ENCODE measurements at places on chromosomes 2 and 18.

DNA sequence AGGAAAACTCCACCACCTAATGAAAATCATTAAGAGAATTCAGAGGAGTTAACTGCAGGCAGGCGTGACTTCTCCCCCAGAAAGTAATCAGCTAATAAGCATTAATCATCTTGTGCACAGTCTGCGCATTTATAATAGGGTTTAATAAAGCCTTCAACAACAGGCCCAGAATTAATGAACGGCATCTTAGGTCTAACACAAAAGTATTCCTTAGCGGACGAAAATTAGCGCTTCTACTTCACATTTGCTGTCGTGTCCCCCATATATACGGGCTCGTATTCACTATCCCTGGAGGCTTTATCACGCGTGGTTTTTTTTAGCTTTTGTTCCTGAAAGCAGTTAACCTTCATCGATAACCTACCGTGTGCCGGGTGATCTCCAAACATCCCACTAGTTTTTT lies 1.8 kb downstream of the ATP8B1 start:
- DNase-seq: no peak

GRCh38 chr2:35443087-35443486 lies 912.5 kb upstream of the CRIM1 start:
- no peak for DNase-seq

GRCh38 chr18:55105873-55106272 lies 146.6 kb upstream of the CCDC68 start:
- no peak for DNase-seq

DNA sequence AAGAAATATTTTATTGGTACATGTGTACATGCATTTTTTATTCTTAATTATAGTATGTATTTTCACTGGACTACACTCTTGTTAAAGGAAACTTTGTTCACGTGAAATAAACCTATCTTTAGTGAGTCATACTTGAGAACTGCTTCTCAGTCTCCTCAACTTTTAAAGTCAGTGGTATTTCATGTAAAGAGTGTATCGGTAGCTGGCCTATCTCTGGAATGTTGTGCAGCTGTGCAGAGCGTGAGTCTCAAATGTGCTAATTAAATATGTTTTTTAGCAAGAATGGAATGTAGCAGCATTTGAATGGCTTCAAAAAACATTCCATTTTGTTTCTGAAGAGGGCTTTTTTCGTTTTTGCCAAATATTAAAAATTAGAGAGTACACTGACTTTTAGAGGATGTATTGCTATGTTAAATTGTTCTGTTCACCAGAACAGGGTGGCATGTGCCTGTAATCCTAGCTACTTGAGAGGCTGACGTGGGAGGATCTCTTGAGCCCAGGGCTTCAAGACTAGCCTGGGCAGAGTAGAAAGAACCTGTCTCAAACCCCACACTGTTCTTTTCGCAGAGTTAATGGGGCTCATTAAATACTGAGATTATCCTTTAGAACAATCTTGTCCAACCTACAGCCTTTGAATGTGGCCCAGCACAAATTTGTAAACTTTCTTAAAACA lies 14.3 kb downstream of the SPTBN1 start:
- no peak for DNase-seq

GRCh38 chr2:10239561-10239967 lies 63.1 kb upstream of the HPCAL1 start:
- DNase-seq: no peak

All from activated CD8-positive, alpha-beta memory T cell treated with anti-CD3 and anti-CD28 coated beads for 1 hour (primary cell).